ENCODE measurements at places on chromosomes 12 and 14.
A peak's percentile ranks its signal among the peaks of the same experiment; 100 is the strongest.

GRCh38 chr14:88791629-88792472, 902 bp downstream of the EML5 start:
- DNase-seq: peak; percentile 10

DNA sequence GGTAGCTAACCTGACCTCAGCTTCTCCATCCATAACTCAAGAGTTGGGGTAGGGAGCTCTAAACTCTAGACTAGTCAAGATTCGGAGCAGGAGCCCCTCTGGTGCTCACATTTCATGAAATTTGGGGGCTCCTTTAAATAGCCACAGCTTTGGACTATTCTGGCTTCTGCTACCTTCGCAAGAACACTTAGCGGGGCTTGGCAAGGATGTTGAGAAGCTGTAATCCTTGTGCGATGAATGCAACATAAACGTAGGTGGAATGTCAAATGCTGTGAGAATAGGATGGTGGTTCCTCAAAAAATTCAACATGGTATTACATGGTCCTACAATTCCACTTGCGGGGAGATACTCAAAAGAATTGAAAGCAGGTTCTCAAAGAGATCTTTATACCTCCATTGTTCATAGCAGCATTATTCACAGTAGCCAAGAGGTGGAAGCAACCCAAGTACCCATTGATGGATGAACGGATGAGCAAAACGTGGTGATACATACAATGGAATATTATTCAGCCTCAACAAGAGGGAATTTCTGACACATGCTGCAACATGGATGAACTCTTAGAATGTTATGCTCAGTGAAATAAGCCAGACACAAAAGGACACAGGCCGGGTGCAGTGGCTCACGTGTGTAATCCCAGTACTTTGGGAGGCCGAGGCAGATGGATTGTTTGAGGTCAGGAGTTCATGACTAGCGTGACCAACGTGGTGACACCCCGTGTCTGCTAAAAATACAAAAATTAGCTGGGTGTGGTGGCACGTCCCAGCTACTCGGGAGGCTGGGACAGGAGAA, 73.8 kb downstream of the ACTN1 start:
- no peak for DNase-seq

DNA sequence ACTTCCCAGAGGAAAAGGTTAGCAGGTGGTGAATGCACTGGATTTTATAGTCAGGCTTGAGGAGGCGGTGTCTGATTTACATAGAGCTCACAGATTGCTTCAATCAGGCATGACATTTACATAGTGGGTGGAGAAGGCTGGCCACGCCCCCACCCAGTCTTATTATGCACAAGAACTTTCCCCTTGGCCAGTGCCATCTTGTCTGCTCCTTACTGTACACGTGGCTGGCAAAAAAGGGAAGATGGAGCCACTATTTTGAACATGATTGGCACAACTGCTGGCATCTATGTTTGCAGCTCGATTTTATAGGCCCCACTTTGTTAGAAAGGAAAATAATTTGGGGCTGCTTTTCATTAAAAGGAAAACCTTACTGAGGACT, 10.9 kb upstream of the LGMN start:
- DNase-seq: no peak

DNA sequence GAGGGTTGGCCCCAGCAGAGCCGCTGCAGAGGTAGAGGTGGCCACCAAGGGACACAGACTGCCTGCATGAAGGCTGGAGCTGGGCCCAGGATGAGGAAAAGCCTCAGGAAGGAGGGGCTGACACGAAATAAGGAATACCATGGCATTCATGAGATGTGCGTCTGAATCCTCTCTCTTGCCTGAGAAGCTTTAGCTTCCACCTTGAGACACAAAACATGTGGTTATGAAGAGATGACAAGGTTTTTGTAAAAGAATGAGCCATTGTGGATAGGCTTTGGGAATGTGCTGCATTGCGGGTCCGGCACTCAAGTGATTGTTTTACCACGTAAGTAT, 82.7 kb downstream of the DAD1 start:
- no peak for DNase-seq

DNA sequence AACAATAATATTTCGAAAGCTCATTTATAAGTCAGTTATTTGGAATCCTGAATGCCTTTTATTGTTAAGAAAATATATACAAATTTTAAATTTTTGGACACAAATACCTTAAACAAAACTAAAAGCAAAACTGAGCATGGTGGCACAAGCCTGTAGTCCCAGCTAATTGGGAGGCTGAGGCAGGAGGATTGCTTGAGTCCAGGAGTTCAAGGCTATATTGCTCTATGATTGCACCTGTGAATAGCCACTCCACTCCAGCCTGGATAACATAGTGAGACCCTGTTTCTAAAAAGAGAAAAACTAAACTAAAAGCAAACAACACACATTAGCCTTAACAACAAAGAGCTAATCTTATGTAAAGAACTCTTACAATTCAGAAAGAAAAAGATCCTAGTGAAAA, 78.8 kb downstream of the SMOC1 start:
- no peak for DNase-seq

GRCh38 chr12:6347367-6348338, 5.8 kb upstream of the TNFRSF1A start:
- no peak for DNase-seq

- no peak for DNase-seq
Measured at GRCh38 chr12:43812926-43813325, 6.8 kb upstream of the TWF1 start.

DNA sequence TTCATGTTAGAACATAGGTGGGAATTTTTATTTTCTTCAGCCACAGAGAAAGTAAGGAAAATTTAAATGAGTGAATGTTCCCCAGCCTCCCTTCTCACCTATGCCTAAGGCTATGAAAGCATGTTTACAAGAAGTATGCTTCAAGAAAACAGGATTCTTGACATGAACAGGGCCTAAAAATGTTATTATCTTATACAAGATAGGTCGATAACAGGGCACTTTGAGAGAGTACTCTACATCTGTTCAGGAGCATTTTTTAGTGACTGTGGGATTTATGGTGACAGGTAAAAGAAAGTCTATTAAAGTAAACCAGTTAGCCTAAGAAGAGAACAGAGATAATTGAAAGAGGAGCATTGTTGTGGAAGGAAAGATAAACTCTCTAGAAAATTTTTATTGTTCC, 222.9 kb upstream of the DAAM1 start:
- DNase-seq: no peak

- no peak for DNase-seq
Measured at GRCh38 chr12:4939418-4940023, 29.8 kb downstream of the KCNA1 start.

- no peak for DNase-seq
Measured at GRCh38 chr12:89238593-89238992, 113.7 kb downstream of the DUSP6 start.

DNA sequence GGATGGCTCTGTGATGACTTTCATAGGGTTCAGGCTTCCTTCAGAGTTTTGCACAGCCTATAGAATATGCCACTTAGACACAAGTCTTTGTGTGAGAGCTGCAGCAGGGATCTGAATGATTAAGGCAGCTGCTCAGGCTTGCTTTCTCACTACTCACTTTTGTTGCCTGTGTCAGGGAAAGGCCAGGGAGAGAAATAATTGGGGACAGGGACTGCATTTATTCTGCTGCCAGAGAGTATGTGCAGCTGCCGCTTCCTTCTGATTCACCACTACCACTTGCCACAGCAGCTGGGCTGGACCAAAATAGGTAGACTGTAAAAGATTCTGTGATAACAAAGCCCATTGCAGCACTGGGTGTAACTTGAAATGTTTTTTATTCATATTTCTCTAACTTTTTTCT, 49.7 kb downstream of the TRMT5 start:
- no peak for DNase-seq

DNA sequence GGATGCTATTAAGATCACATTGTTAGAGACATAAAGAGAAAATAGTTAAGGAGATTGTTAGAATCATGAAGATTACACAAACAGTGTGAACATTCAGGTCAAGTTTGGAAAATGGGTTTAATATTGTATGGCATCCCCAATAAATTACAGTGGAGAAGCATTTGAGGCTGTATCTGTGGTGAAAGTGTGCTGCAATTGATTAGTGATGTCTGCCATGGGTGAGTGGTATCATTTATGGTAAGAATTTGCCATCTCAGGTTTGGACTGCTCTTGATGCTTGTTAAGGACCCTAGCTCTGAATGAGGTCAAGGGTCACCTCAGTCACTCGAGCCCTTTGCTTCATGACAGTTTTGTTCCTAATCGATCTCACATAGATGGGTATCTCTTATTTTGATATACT, 265.7 kb upstream of the SRRM4 start:
- DNase-seq: no peak

DNA sequence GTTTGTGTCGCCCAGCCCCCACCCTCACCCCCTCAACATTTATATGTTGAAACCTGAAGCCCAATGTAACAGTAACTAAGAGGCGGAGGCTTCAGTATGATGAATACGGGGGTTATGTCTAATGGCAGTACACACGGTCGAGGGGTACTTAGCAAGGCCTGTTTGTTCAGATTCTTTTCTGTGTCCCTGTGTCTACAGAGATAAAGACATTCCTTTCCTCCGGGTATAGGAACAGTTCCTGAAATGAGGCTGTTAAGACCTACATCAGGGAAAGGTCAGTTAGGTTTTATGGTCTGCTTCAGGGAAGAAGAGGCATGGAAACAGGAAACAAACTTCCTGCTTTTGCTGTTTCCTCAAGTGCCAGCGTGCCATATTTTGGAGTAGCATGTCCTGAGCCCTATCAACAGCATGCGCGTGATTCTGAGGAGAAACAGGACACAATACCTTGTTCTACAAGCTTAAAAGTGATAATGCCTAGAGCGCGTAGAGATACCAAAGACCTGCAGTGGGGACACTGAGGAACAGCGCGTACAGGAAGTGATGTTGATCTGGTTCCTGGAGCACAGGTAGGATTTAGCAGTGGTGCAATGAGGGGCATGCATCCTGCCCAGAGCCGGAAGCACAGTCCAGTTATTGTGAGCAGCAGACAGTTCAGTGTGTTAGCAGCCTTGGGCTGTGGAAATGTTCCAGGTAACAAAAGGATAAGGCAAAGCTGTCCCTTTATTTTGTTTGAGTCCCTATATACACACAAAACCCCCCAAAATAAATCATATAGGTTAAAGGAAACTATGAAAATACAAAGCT, 47.2 kb downstream of the FGD4 start:
- DNase-seq: no peak

DNA sequence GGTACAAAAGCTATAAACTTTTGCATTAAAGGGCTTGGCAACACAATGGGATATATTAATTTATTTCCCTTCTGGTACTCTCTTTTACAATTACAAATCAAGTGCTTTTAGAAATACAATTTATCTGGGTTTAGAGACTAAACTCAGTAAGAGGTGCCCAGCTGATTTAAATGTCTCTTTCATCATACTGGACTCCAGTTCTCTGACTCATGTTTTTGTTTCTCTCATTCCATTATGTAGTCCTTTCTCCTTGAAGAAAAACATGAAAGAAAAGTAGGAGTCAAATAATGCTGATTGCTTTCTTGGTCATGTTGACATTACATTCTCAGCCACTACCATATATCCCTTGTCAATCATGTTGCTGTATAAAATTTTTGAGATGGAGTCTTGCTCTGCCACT, 36.3 kb upstream of the CFL2 start:
- no peak for DNase-seq

- no peak for DNase-seq
Measured at GRCh38 chr12:46414591-46415268, 42.2 kb upstream of the SLC38A2 start.

- no peak for DNase-seq
Measured at GRCh38 chr14:22338917-22339715, 249.9 kb downstream of the DAD1 start.

DNA sequence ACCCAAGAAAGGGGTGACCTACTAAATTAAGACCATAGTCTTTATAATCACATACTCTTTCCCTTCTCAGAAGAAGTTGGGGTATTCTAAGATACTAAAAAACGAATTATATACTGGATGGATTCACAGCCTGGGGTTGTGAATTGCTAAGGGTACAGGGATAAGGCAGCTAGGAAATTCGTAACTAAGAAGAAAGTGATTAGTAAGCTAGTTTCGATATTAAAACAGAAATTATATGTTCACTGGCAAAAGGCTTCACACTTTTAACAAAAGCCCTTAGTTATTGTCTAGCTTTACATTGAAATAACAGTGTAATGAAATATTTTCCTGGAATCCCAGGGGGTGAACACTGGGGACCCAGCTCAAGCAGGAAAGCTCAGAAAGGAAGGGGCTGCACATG, 35.5 kb upstream of the DYRK2 start:
- no peak for DNase-seq

DNA sequence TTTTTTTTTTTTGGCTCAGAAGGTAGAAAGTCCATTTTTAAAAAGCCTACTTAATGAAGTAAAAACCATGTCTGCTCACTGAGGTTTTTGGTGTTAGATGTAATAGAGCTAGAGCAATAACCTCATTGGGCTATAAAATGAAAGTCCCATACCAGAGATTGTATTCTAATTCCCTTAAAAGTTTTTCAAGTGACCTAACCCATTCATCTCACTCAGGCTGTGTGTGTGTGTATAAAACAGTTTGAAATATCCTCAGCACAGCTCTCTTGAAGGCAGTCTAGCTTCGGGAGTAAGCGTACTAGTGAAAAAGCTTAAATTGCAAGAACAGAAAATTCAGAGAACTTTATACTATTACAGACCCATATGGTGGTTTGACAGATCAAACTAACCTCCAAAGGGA, 313.8 kb downstream of the CEP128 start:
- DNase-seq: no peak

DNA sequence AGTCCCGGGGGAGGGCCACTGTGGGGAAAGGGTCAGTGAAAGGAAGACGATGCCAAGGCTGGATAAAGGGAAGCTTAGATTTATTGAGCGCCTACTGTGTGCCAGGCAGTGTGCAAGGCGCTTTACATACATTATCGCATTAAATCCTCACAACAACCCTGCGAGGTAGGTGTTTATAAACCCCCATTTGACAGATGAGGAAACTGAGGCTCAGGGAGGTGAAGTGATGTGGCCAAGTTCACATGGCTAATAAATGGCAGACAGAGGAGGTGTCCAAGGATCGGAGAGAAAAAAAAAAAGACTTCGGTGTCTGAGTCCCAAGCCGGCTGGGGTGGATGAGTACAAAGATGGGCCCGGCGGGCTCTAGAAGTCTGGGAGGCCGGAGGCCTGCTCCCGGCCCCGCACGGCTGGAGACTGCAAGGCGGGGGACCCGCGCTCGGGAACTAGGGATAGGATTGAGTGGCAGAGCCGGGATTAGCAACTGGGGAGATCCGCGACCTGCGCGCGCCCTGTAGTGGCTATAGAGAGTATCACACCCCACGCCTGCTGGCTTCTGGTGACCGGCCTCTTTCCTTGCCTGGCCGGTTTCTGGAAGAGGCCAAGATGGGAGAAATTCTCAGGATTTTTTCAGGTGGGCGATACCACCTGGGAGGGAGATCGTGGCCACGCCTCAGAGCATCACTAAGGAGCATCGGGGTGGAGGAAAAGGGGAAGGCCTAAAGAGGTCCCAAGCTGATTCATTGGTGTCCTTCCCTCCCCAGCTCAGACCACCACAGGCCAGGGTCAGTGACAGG, 3.9 kb downstream of the DDN start:
- DNase-seq: peak; percentile 54
